ENCODE measurements at places on chromosomes 2 and 18.

DNA sequence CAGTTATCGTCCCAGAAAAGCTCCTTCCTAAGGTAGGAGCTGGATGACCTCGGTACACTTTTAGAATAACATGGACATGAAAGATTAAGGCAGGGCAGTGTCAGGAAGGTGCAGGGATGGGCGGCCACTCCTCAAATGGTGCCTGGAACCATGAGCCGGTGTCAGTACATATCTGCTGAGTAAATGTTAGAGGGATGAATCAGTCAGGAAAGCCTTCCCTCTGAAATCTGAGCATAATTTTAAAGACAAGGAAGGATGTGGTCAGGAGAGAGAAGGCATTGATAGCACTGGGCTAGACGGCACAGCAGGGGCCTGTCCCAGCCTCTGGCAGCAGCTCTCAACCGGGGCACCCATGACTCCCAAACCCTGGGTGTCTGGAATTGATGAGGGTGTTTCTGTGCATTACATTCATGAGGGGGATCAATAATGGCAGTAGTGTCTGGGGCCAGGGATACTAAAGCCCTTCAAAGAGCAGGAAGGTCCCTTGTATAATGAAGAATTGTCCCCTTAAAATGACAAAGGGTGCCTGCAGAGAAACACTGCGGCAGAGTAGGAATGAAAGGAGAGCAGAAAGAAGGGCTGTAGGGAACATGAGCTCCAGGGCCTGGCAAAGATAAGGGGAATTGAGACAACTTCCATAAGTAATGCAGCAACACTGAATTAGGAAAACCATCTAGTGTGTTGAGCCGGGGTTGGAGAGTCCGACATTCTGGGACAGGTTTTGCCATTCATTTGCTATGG lies 162.3 kb upstream of the REV1 start:
- DNase-seq = no peak

- no peak for DNase-seq
These were observed 978.4 kb upstream of the KLHL29 start for GRCh38 chr2:22406625-22407024.

DNA sequence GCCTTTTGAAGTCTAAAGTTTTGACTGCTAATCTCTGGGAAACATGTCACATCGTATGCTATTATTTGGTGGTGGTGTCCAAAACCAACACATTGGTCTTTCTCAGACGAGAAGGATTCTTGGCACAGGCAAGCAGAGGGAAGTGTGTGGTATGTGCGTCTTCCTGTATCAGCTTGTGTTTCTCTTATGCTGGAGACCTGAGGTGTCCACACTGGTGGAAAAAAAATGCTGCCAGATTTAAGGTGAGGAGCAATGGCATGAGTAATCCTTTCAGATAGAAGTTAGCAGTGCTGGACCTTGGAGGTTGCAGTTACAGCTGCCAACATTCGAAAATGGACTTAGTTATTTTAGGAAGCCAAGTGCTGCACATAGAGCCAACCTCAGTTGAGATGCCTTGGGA lies 11.7 kb upstream of the FHL2 start:
- no peak for DNase-seq

DNA sequence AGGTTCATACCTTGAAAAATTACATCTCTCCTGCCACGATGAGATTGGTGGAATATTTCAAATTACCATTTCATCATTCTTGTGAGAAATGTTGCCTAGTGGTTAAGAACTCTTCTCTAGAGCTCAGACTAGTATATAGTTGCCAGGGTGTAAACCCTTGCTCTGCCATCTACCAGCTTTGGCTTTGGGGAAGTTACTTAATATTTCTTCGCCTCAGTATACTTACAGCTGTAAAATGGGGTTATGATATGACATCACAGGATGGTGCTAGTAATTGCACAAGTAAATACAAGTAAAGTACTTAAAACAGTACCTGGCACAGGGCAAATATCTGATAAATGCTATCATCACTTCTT lies 1.5 kb downstream of the SPOPL start:
- DNase-seq = no peak

DNA sequence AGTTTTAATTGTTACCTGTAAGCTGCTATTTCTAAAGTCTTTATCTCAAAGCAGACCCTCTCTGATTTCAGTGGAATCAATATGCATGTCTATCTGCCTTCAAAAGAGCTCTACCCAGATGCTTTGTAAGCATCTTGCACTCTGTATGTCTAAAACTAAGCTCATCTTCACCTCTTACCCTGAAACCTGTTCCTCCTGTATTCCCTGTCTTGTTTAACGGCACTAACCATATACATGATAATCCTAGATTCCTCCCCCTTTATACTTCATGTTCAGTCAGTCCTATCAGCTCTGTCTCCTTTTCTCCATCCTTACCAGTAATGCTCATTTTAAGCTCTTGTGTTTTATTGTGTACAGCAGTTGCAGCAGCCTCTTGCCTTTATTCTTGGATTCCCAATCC lies 12.8 kb downstream of the ZC3H15 start:
- DNase-seq = no peak

GRCh38 chr2:196544906-196545433 lies 94.5 kb upstream of the CCDC150 start:
- DNase-seq = no peak

DNA sequence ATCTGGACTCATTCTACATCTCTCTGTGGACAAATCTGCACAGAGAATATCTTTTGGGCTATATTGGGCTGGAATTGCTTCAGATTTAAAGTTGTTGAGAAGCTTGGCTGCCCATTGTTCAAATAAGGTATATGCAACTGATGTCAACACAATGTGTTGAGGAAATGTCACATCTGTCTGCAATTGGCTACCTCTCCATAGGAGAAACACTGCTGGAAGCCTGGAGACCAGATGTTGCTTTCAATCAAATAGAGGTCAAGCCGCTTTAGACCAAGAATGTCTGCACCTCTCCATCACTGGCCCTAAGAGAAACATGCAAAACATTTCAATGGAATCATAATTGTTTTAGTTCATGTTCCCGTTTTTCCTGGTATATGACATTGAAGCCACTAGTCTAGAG lies 720.2 kb downstream of the SLC4A3 start:
- DNase-seq = no peak

GRCh38 chr2:144505245-144505831 lies 14.6 kb downstream of the ZEB2 start:
- DNase-seq = peak; percentile 28

GRCh38 chr2:42613281-42614064 lies 45.0 kb downstream of the MTA3 start:
- DNase-seq = no peak

GRCh38 chr2:121260370-121261154 lies 24.4 kb downstream of the TFCP2L1 start:
- DNase-seq = no peak

DNA sequence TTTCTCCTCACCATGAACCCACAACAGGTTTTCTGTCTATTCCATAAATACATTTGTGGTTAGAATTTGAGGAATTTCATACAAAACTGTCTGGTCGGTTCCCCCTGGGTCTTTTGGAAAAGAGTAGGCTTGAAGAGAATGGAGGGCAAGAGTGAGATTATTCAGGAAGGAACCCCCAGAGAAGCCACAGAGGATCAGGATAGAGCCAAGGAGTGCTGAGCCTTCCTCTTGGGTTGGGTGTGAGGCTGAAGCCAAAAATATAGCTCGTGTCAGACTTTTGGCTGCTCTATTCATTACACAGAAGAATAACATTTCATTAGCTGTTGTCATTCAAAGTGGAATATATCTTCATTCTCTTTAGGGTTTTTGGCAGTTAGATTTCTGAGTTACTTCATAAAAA lies 45.9 kb upstream of the YES1 start:
- no peak for DNase-seq

DNA sequence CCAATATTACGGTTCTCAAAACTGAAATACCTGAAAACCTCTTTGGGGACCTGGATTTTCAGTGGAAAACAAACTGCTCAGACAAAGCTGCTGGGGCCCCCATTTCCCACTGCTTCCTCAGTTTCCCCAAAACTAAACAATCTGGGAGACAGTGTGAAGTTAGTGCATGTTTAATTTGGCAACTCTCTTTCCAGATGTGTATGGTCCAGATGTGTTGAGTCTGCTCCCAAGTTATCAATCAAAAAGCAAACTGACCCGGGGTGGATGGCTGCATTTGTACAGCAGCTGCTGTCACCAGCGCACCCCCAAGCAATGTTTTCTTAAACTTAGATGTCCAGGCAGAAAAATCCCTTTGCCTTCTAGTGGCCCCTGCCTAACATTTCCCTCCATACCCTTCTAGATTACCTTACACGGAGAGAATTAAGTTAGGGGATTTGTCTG lies 136.9 kb downstream of the COPS8 start:
- no peak for DNase-seq

DNA sequence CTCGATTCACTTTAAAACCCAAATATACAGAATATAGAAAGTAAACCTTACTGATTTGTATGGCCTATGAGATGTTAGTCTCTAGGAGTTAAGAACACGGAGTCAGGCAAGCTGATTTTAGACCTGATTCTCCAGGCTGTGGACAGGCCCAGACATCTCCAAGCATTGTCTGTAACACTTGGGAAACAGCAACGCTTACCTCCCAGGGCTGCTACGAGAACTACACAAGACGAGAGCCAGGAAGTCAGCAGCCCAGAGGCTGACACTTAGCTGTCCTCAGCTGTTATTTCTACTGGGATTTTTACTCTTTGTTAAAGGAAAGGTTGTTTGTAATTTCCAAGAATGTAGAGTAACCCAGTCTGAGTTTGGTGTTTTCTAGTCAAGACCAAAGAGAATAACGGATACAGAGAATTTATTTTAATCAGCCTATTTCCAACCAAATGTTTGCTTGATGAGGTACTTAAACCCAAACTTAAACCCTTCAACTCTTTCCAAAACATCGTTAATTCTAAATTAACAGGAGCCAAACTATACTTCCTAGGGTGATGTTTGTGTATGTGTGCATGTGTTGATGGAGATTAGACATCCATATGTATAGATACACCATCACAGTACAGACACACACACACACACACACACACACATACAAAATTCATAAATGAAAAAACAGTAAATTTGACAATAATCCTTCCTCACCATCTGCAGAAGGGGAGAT lies 123.4 kb downstream of the LAMA1 start:
- no peak for DNase-seq

GRCh38 chr2:74764429-74765272 lies 69.3 kb upstream of the HK2 start:
- no peak for DNase-seq

DNA sequence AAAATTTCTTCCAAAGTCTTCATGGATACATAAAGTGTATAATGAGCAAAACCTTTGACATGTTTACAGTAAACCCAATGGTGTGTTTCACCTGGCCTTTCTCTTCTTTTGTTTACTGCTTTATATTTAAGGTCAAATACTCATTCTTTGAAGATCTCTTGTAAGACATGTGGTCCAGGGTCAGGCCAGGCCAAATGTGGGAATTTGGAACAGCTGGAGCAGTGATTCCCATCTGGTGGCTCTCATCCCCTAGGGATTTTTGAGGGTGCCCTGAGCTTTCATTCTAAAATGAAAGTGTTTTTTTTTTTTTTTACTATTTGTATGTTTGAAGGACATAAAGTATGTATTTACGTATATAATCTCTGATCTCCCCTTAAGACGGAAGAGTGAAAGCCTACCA lies 13.8 kb upstream of the MGAT5 start:
- no peak for DNase-seq

GRCh38 chr2:170162271-170162632 lies 15.7 kb upstream of the MYO3B start:
- DNase-seq = no peak

GRCh38 chr2:185522472-185522871 lies 216.1 kb upstream of the FSIP2 start:
- DNase-seq = no peak

GRCh38 chr18:71485611-71486010 lies 1058.5 kb downstream of the CBLN2 start:
- no peak for DNase-seq

GRCh38 chr2:236871500-236872001 lies 214.1 kb upstream of the COPS8 start:
- DNase-seq = no peak

DNA sequence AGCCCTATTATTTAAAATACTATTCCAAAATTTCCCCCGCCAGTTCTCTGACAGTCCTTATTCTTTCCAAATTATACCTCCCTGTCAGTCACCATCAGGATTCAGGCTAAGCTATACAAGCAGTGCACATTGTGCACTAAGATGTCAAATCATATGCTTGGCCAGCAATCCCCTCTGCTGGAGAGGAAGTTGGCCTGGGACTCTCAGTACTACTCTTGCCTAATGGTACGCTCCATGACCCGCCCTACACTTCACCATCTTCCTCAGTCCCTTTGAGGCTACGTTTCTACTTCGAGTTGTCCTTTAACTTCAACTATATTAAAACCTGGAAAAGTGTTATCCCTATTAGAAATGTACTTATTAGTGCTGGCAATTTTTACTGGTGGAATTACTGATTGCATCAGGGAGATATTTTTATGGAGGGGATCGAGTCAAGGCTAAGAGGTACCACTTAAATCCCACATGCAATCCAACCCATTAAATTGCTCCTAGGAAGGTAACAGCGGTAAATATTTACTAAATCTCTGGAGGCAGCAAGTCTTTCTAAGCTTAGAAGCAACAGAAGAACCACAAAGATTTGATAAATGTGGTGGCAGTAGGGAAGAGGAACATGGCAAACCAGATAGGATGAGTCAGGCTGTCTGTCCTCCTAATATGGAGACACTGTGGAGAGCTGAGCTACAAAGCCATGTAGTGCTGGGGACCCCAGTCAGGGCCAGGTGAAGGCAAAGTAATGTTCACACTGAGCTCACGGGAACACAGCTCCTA lies 2.7 kb downstream of the USP40 start:
- no peak for DNase-seq

DNA sequence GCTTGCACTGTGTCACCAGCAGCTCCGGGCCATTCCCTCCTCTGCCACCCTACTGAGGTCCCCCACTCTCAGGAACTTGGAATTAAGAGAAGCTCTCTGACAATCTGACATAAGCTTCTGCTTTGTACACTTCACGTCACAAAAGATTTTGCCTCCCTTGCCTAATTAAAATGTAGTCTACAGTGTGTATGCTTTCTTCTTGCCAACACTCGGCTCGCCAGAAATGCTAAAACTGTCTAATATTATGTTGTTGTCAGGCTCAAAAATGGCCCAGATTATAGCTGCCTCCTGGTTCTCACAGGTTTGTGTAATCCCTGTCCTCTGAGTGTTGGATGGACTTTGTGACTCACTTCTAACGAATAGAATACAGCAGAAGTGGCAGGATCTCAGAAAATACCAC lies 474.7 kb downstream of the MBD2 start:
- no peak for DNase-seq

GRCh38 chr2:239234191-239235175 lies 166.3 kb downstream of the HDAC4 start:
- no peak for DNase-seq

GRCh38 chr18:49591775-49592174 lies 29.9 kb downstream of the LIPG start:
- no peak for DNase-seq

All from stimulated activated CD8-positive, alpha-beta memory T cell treated with anti-CD3 and anti-CD28 coated beads, Interleukin-7, amount 100 ng/mL, for 4 hours (primary cell).